Activated T-cell treated with anti-CD3 and anti-CD28 coated beads, Interleukin-2, amount 50 U/mL, for 1 hour (primary cell): ENCODE measurements at places on chromosomes 11 and 22.

GRCh38 chr11:68311160-68312116 lies 953 bp upstream of the LRP5 start:
- no peak for DNase-seq

- no peak for DNase-seq
Measured at GRCh38 chr11:134069426-134070341, 812 bp downstream of the JAM3 start.

DNA sequence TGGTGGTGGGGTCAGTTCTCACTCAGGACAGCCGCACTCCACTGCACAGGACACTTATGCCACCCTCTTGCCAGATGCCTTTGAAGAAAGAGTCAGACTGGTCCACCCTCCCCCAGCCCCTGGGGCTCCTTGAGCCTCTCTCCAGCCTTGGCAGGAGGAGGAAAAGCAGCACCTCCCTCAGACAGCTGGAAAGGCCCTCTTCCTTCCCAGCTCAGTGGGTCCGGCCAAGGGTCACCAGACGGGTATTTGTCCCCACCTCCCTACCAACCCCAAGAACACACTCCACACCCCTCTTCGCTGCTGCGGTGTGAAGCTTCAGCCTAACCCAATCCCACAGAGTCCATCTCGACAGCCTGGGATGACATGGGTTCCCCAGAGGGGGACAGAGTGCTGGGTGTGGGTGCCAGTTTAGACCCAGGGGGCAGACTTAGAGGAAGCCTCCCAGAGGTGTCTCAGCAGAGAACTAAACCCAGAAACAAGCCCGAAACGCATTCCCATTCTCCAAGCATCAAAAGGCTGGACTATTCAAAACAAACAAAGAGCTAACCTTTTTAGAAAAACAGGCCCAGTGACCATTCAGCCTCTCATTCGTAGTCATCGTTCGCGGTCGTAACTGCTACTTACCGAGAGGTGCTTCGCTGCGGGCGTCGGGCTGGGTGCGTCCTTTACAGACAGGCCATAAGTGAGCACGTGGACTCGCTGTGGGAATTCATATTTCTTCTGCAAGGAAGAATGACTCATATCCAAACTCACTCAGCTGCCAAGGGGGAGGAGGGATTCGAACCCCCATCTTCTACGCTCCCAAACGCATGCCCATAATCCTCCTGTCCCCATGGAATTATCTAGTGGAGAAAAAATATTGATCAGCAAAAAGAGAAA lies 57.5 kb upstream of the ANO1 start:
- no peak for DNase-seq

DNA sequence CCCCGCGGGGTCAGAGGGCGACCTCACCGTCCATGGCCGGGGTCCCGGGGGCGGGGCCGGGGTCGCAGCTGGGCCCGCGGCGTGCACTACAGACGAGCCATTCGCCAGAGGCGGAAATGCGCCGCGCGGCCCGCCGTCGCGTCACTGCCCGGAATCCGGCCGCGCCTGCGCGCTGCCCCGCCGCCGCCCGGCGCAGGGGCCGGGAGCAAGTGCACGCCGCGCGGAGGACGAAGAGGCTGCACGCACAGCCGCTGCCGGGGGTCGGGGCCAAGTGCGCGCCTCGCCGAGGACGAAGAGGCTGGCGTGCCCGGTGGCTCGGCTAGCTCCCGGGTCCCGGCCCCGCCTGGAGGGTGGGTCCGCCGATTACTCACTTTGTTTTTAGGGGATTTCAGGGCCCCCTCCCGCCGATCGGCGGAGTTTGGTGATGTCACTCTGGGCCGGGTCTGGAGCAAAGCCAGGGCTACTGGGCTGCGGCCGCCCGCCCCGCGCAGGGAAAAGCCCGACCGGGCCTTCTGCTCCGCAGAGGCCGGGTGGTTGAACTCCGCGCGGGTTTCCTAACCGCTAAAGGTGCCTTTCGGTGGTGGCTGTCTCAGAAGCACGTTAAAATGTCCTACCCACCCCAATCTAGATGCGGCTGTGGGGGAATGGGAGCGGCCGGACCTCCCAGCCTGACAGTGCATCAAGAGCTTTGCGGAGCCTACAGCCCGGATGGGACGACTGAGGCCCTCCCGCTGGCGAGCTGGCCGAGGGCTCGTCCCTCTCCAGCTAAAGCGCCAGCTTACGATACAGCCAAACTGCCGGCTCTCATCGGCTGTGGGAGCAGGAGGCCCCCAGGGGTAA lies at the start of gene RELA:
RELA (minus strand) TSS at position 118 of the 840 bp plus-strand sequence; CDS start at position 34, 84 bp downstream.
- DNase-seq: peak; percentile 91

- DNase-seq: no peak
Measured at GRCh38 chr11:8732748-8733241, 50.2 kb downstream of the RPL27A start.

- no peak for DNase-seq
Measured at GRCh38 chr11:79461144-79461543, 20.3 kb upstream of the TENM4 start.

DNA sequence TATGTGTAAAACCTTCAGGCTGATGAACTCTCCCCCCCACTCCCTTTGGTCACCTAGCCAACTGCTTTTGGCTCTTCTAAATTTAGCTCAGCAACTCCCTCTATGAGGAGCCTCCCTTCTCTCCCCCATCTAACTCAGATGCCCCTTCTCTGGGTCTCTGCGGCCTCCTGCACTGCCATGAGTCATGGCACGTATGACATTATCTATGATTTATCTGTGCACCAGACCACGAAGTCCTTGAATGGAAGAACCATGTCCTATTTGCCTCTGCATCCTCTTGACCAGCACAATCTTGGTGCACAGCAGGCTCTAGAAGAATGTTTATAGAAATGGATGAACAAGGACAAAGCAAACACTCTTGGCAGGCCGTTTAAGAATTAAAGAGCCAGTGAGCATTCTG lies 46.0 kb downstream of the RPL27A start:
- no peak for DNase-seq

- DNase-seq: no peak
Measured at GRCh38 chr11:118129471-118130172, 23.0 kb downstream of the SCN4B start.

DNA sequence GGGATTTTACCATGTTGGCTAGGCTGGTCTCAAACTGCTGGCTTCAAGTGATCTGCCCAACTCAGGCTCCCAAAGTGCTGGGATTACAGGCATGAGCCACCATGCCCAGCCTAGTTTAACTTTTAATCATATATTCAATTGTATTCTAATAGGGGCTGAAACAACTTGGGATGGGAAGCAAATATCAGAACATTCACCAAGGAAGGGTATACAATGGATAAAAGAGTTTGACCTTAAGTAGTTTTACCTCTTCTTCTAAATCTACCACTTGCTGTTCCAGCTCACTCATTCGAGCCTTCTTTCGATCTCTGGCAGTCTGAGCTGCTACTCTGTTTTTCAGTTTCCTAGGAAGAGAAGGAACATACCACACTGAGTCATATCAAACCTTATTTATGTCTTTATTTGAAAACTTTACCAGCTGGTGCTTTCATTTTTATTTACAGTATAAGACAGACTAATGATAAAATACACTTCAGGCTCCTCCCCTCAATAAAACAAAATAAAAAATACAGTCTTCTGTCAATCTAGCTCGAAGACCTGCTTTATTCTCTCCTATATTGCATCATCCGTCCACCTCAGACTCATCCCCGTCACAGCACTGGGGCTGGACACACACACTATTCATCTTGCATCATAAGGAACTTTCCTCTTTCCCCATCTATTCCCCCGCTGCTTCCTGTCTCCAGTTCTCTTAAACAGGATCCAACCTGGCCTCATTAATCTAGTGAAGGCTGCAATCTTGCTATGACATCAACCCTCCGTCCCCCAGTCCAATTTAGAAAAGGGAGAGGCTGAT lies 1.4 kb downstream of the XBP1 start:
- DNase-seq: no peak

- no peak for DNase-seq
Measured at GRCh38 chr11:36540998-36541397, 26.8 kb upstream of the RAG1 start.

DNA sequence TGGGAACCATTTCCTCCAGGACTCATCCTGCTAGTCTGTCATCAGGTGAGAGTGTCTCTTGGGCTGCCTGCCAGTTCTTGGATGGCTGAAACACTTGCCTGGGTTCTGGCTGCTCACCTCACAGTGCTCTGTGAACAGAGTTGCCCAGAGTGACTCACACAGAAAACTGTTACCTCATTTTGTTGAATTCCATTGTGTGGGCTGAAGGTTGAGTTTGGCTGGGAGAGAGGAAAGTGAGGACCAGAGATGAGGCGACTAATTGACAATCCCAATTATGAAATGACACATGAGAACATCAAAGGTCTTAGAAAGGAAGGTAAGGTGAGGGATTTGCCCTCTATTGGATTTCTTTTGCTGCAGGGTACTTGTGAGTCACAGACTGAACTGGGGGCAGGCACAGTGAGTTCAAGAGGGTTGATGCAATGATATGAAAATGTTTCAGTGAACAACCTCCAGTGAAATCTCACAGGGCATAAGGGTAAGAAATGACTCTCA lies 20.2 kb upstream of the CALCB start:
- DNase-seq: no peak

- DNase-seq: no peak
Measured at GRCh38 chr11:66956689-66957290, 1.4 kb downstream of the PC start.

GRCh38 chr11:1234771-1235305 lies 12.0 kb downstream of the MUC5B start:
- DNase-seq: no peak

GRCh38 chr22:50282361-50283155 lies 12.4 kb upstream of the MAPK11 start:
- DNase-seq: no peak

GRCh38 chr22:30922151-30922611 lies 46.4 kb downstream of the MORC2 start:
- DNase-seq: peak; percentile 78
